Stimulated activated CD8-positive, alpha-beta memory T cell treated with anti-CD3 and anti-CD28 coated beads, Interleukin-7, amount 100 ng/mL, for 1 hour (primary cell): ENCODE measurements at places on chromosomes 4 and X.

GRCh38 chr4:162523171-162523570 lies 359.4 kb upstream of the FSTL5 start:
- DNase-seq, result no peak

- DNase-seq, result no peak
Measured at GRCh38 chr4:148454835-148455234, 12.6 kb upstream of the NR3C2 start.

DNA sequence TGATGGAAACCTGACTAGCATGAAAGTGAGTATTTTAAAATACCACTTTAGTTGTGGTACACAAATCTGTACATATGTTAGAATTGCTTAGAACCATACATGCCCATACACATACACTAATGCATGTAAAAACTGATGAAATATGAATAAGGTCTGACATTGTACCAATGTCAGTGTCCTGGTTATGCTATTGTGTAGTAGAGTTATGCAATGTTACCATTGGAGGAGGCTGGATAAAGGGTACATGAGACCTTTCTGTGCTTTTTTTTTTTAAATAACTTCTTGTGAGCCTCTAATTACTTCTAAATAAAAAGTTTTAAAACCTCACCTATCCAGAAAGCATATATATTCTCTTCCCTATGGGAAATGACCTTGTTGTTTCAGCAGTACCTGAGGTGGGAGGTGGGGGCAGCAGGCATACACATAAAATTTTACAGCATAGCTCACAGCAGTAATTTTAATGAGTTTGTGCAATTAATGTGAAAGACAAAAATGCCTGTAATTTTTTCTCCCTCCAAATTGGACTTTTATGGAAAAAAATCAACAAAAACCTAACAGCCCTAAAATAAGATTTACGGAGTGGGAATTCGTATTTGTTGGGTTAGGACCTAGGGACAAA lies 97.6 kb downstream of the RAP1GDS1 start:
- no peak for DNase-seq

GRCh38 chr4:151689211-151689991 lies 71.4 kb downstream of the GATB start:
- no peak for DNase-seq

DNA sequence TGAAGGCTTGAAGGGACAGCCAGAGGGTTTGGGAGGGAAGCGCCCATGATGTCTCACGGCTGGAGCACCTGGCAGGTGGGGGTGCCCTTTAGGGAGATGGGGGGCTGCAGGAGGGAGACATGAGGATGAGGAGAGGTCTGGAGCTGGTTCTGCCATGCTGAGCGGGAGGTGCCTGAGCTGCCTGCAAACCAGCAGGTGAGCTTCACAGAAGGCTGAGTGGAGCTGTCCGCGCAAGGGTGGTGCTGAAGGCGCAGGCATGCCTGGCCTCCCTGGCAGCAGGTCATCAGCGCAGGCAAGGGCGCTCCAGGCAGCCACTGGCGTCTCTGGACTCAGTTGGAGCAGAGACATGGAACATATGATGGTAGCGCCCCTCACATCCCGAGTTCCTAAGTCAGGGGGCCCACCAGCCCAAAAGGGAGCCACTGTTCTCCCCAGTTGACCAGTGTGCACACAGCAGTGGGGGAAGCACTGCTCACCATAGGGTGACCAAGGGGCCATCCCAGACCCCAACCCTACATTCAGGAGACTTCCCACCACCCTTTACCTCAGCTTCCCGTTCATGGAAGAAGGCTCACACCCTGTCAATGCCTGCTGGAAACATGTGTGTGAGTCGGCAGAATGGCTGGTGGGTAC lies 25.8 kb downstream of the ADRA2C start:
- no peak for DNase-seq
